ENCODE measurements at places on chromosomes 4 and X.

DNA sequence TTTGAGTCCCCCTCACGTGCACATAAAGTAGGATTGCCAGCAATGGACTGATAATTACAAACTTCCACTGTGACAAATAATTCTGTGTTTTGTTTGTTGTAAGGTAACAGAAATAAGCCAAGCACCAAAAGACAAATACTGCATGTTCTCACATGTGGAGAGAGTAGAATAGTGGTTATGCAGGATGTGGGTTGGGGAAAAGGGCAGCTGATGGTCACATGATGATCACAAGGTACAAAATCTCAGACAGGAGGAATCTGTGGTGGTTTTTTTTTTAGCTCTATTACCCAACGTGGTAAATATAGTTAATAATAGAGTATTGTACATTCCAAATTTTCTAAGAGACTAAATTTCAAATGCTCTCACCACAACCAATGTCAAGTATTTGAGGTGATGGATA lies 182.3 kb downstream of the BANK1 start:
- DNase-seq = no peak

DNA sequence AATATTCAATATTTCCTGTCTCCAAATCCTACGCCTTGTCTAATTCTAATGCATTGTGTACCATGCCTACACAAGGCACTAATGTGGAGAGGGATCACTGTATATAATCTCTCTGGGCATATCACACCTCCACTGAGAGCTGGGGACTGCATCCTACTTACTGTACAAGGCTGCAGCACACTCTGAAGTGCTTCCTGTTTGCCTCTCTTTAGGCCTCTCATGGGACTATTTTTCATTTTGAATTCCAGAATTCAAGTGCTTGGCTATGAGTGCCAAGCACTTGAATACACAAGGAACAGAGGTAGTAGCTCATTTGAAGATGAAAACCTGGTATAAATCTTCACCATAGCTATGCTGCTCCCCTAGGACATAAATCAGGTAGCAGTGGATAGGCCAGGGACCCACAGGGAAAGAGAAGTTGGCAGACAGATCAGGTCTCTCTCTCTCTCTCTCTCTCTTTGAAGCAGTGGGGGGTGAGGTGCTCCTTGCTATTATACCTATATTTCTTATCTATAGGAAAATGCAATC lies 229.7 kb upstream of the MBNL3 start:
- DNase-seq = no peak

DNA sequence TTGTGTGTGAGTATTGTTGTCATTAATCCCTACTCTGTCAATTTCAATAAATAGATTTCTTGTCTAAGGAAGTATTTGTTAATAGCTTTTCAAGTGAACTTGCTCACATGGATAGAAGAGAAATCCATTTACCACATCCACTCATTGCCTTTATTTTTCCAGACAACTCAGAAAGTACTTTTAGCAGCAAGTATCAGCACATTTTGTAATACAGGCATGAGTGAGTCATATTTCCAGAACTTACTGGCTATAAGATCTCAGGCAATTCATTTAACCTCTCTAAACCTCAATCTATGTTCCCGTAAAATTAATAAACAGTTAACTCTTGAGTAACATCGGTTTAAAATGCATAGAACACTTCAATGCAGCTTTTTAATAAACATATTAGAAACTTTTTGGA lies 317.9 kb upstream of the PCDH7 start:
- peak; percentile 14 for DNase-seq

GRCh38 chrX:38871129-38872029 lies 70.1 kb downstream of the MID1IP1 start:
- DNase-seq = no peak

GRCh38 chrX:11899091-11899490 lies 141.1 kb downstream of the MSL3 start:
- DNase-seq = no peak

GRCh38 chrX:112147206-112147605 lies 64.6 kb upstream of the TRPC5 start:
- peak; percentile 60 for DNase-seq

DNA sequence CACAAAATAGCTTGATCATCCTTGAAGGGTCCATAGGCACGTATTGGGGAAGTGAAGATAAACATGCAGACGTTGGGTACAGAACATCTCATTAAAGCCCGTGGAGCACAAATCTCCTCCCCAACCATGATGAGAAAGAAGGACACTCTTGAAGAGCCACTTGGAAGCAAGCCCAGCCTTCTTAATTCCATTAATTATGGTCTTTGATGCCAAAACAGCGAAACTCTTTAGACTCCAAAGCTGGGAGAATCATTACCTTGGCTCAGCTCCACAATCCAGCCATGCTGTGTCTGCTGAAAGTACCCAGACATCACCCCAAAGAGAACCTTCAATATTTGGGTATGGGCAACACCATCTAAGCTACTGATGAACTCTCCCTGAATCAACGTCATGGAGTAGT lies 169.0 kb upstream of the MBNL3 start:
- no peak for DNase-seq

- no peak for DNase-seq
Observed at GRCh38 chrX:107851215-107851614, 25.5 kb downstream of the MID2 start.

GRCh38 chrX:20347481-20347880 lies 80.8 kb upstream of the RPS6KA3 start:
- DNase-seq = peak; percentile 39

DNA sequence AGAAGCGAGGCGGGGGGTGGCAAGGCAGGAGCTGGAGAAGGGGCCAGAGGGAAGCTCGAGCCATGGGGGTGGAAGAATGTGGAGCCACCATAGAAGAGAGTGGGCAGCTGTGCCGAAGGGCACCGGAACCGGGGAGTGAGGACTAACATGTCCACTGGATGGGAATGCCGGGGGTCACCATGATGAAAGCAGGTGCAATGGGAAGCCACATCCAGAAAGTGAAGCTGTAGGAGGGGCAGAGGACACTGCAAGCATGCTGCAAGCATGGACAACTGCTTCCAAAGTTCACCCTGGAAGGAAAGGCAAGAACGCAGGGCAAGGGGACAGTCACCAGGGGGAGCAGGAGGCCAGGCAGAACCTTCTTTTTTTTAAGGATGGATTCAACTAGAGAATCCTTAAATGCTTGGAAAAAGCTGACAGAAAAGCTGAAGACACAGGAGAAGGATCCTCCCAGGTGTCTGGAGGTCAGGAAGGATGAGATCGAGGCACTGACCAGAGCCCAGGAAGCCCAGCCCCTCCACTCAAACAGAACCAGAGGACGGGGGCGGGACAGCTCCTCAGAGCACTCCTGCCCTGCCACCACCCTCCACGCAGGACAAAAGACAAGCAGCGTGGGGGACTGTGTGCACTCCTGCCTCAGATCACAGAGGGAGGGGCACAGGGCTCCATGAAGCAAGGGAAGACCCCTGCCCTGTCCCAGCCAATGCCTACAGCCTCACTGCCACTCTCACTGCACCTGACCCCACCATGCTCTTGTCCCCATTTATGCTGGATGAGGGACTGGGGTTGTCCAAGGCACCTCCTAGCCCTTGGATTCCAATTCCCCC lies 169.2 kb downstream of the AFAP1 start:
- DNase-seq = peak; percentile 30

DNA sequence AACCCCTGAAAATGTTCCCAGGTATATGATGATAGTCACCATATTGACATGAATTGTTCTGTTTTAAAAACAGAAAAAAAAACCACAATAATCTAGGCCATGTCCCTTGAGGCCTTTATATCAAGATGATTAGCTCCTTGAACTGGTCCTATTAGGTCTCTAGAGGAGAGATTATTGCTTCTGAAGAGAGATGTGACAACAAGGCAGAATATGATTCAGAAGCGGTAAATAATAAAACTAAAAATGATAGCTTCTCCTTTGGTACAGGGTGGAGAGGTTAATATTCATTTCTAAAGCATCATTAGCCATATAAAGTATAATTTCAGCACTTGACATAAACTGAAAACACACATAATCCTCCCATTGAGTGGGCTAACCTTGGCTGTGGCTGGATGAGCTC lies 25.8 kb downstream of the TLR8 start:
- DNase-seq = no peak

GRCh38 chr4:78811034-78811433 lies 34.9 kb downstream of the BMP2K start:
- no peak for DNase-seq

Data from adipocyte (in vitro differentiated cells).